ENCODE measurements at places on chromosomes 1 and 21.

DNA sequence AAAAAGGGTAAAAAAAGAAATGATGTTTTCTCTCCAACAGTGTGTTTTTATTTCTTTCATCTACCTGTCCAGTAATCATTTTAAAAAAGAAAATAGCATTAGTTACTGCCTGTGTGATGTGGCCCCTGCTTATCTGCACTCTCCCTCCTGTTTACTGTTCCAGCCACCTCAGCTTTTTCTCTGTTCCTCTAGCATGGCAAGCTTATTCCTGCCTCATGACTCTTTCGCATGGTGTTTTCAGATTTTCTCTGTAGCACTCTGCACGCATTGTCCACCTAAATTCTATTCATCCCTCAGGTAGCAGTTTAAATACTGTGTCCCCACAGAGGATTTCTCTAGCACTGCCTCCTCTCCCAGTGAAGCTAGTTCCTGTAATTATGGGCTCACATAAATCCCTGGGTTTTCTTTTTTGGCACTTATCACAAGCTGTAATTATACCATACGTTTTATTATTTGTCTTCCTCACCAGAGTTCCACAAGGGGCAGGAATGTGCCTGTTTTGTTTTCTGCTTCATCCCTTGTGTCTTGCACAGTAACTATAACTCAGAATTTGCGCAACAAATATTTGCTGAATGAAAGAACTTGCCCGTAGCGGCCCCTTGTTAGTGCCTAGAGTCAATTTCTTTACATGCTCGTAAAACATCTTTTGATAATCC lies 51.4 kb upstream of the LRIG2 start:
- no peak for DNase-seq

GRCh38 chr1:170694172-170694926 lies 30.4 kb downstream of the PRRX1 start:
- DNase-seq: no peak

DNA sequence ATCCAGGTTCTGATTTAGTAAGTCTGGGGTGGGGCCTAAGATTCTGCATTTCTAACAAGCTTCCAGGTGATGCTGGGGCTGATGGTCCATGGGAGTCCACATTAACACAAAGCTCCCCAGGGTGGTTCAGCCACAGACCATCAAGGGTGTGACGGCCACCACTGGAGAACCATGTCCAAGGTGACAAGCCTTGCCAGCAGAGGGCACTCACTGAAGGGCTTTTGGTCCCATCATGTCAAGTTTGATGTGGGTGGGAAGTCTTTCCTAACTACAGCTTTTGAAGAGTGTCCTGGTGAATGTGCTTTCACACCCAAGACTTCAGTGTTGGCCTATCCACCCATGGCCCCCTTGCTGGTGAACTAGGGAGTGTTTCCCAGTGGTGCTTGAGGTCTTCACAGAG lies 67.1 kb downstream of the UBE2T start:
- no peak for DNase-seq

DNA sequence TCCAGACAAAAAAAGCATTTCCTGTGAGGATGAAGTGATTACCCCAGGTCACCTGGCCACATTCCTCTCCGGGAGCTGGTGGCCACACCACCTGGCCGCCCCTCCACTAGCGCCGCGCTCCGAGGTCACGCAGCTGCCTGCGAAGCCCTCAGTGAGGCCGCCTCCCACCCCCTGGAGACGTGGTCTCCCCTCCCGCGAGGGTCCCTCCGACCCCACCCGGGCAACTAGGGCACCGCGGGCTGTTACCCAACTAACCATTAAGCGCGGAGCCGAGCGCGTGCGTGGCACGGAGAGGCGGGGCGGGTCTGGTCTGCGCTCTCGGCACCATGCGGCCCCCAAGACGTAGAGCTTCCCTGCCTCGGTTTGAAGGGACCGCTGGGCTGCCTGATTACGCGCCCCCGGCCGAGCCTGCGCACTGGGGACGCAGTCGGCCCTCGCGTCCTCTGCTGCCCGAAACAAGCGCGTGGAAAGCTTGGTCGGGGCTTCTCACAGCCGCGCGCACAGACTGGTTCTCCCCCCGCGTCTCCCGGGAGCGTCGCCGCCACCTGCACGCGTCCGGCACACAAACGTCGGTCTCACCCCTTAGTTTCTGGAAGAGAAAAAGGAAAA lies 106.5 kb downstream of the SLC16A1 start:
- DNase-seq: no peak

GRCh38 chr21:32611471-32611997 lies 643 bp downstream of the CFAP298 start:
- no peak for DNase-seq

- no peak for DNase-seq
Measured at GRCh38 chr1:153968408-153968807, 706 bp downstream of the CREB3L4 start.

GRCh38 chr21:42854246-42855010 lies 24.9 kb downstream of the WDR4 start:
- DNase-seq: no peak

GRCh38 chr1:56590520-56591011 lies 11.2 kb upstream of the PLPP3 start:
- no peak for DNase-seq

DNA sequence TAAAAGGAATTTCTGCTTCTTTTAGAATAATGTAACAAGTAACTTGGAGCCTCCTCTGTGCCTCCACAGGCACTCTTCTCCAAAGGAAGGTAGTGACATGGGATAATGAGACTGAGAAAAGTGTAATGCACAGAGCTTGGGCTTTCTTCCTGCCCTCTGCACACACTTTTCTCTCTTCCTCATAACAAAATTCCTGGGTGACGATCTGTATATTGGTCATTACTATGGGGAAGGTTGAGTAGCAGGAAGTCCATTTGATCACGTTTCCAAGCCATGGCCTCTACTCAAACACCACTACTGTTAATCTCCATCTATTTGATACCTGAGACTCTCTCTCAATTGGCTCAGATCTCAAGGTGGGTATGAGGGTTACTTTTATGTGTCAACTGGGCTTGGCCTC lies 113.9 kb downstream of the GRIK1 start:
- DNase-seq: no peak

DNA sequence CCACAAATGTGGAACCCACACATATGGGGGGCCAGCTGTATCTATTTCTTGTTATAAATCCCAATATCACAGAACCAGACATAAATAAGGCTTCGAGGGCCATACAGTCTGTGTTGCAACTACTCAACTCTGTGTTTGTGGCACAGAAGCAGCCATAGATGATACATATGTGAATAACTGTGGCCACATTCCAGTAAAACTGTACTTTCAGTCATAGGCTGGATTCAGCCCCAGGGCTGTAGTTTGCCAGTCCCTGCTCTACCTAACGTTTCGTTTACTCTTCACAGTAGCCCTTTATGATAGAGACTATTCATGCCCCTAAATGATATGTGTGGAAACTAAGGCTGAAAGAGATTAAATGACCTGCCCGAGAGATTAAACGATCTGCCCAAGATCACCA lies 48.7 kb downstream of the FHAD1 start:
- no peak for DNase-seq

DNA sequence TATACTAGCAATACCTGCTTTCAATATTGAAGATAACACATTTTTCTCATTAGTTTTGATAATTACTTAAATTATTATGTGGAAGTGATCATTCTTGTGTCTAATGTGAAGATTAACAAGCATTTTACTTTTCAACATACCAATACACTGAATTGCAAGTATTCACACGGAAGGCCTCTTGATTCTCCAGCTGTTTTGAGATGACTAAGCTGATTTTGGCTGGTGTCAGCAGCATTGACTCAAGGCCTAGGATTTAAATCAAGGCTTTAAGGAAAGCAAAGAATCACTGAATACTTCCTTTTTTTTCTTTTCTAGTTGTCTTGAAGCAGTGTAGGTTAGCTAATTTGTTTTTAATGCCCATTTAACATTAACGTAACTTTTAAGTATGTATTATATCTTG lies 373.7 kb downstream of the SRGAP2C start:
- no peak for DNase-seq

- DNase-seq: no peak
Measured at GRCh38 chr21:44778094-44778493, 23.5 kb downstream of the UBE2G2 start.

DNA sequence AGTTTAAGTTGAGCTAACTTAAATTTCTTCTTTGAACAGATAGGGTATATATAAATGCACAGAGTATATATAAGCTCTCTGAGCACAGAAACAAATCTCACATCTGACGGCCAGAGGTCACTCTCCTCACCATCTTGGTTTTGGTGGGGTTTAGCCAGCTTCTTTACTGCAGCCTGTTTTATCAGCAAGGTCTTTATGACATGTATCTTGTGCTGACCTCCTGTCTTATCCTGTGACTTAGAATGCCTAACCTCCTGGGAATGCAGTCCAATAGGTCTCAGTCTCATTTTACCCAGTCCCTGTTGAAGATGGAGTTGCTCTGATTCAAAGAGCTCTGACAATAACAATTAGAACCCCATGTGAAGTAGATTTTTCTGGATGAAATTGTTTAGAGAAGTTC lies 1.6 kb upstream of the MOV10 start:
- DNase-seq: no peak

GRCh38 chr1:248618878-248619277 lies 16.0 kb downstream of the OR2T11 start:
- DNase-seq: peak; percentile 7

DNA sequence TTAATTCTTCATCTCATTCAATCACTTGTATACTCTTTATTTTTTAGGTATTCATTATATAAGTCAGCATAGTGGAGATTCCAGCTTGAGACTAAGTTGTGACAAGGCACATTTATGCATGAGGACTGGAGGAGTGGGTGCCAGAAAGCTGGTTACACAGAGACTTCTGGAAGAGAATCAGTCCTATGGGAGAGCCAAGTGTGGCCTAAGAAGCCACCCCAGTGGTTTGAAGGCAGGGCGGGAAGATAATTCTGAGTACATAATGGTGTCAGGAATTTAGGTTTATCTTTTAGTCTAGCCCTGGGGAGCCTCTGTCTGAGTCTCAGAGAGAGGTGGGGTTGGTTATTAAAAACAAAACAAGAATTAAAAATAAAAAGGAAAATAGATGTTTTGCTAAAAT lies 83.0 kb downstream of the SPAG17 start:
- no peak for DNase-seq

DNA sequence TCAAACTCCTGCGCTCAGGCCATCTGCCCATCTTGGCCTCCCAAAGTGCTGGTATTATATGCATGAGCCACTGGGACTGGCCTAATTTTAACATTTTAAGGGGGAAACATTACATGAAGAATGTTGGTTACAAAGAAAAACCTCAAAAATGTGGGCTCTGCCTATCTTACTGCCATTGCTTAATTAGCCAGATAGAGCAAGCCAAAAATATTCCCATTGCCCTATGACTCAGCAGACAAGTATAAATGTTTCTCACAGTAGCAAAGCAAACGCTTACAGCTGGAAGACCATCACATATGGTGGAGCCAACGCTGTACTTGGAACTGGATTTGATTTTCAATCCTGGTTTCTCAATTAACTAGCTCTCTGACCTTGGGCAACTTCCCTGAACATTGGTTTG lies 502.0 kb downstream of the SMYD3 start:
- DNase-seq: no peak

GRCh38 chr1:155645648-155646047 lies 35.6 kb downstream of the MSTO1 start:
- DNase-seq: no peak

GRCh38 chr1:240385985-240386978 lies 225.7 kb downstream of the GREM2 start:
- DNase-seq: no peak

- no peak for DNase-seq
Measured at GRCh38 chr1:179167418-179167777, 62.1 kb downstream of the ABL2 start.

- DNase-seq: no peak
Measured at GRCh38 chr1:20358761-20359263, 68.1 kb downstream of the VWA5B1 start.

GRCh38 chr1:27528818-27529703 lies 39.1 kb upstream of the WASF2 start:
- no peak for DNase-seq

DNA sequence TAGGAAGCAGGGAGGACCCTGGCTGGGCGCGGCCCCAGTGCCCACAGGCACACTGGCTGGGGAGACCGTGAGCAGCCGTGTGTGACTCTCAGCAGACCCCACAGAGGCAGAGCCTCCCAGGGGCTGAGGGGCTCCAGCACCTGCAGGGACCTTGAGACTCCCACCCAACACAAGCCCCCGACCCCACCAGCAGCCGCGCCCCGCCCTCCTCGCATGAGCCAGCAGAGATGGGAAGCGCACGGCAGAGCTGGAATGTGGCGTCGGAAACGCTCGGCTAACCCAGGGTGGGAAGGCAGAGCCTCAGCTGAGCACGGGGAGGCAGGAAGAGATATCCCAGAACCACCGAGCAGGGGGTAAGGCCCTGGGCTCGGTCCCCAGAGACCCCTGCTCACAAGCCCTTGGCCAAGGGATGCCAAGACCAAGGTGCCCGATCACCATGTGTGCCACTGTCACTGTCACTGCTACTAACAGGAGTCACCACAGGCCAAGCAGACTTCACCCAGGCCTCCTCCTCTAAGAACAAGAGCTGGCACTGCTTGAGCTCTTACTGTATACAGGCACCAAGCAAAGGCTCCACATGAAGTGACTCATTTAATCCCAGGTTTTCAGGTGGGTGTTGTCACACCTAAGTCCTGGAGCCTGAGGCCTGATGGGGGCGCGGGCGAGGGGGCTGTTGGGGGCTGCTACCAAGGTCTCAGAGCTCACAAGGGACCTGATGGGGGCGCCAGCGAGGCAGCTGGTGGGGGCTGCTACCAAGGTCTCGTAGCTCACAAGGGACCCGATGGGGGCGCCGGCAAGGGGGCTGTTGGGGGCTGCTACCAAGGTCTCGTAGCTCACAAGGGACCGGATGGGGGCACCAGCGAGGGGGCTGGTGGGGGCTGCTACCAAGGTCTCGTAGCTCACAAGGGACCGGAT lies 20.1 kb downstream of the MEGF6 start:
- no peak for DNase-seq

GRCh38 chr1:39540504-39541031 lies 36.0 kb downstream of the PABPC4 start:
- DNase-seq: no peak

DNA sequence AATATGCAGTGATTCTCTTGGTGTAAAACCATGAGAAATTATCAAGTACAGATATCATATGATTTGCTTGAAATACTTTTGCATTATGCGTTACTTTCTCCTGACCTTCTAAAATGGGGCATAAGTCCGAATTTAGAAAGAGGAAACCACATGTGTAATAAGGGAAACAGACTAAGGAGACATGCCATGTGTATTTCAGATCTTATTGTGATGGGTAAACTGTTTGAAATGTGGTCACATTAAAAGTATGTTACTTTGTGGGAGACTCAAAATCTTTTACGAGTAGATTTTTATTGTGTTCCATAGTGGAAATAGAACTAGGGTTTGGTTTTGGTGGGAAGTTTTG lies 173.0 kb downstream of the NFIA start:
- no peak for DNase-seq

DNA sequence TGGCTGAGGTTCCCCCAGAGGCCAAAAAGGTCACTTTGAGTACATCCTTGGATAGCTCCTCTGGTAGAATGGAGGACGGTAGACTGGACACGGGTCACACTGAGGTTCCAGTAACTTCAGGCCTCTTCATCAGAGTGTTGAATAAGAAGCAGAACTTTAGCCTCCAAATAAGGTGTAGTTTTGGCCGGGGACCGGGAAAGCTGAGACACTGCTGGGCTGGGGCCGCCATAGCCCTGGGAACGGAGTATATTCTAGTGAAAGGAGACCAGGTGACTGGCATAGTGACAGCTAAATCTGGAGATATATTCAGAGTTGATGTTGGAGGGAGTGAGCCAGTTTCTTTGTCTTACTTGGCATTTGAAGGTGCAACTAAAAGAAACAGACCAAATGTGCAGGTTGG lies 84.1 kb downstream of the EVA1C start:
- no peak for DNase-seq

All from activated CD8-positive, alpha-beta memory T cell treated with anti-CD3 and anti-CD28 coated beads for 1 hour (primary cell).